ENCODE measurements at places on chromosomes 6 and 20. TPM values are rescaled to one million over a fixed set of nuclear protein-coding genes. Genes with fewer than 3 reads are reported as not detected.

Gene GZF1
- total RNA-seq = 14.3 TPM

Gene PPP1R14C
- not detected for total RNA-seq

Gene NOTCH4
- total RNA-seq = 0.16 TPM

Gene ENPP5
- not detected for total RNA-seq

Gene HMGCLL1
- total RNA-seq = not detected

Gene ZNF311
- 0.66 TPM for total RNA-seq

Gene GABRR1
- total RNA-seq = not detected

Gene SIRPD
- 0.20 TPM for total RNA-seq

Gene TBXT
- not detected for total RNA-seq

Gene SMOC2
- not detected for total RNA-seq

Gene BPI
- not detected for total RNA-seq

Gene WFDC12
- not detected for total RNA-seq

Gene FAM217A
- not detected for total RNA-seq

Gene MAP3K5
- total RNA-seq = 24.0 TPM

Gene GCNT2
- total RNA-seq = 3.3 TPM

Gene HUS1B
- 1.4 TPM for total RNA-seq

Gene PHF3
- 45.2 TPM for total RNA-seq

Gene LY6G5C
- total RNA-seq = 5.4 TPM

Gene SLC17A2
- not detected for total RNA-seq

All from T-helper 2 cell treated with Interferon-gamma antibody and Interleukin-4, amounts not matched to agents 100 ng/mL and 5 ng/mL, for 36 hours (primary cell).